ENCODE measurements at places on chromosomes 13 and 19.

DNA sequence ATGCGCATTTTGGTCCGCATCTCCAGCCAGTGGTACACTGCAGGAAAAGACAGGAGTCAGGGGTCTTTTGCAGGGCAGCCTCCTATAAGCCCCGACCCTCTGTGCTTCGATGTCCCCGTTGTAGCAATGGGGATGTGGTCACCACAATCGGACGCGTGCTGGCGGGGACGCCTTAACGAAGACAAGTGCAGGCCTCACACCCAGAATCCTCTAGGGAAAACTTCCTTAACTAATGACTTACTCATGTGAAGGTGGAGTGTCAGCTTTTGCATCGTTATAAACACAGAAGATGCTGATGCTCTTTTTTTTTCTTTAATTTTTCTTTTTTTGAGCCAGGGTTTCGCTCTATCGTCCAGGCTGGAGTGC is 22.1 kb downstream of the VASP start:
- DNase-seq, result no peak

DNA sequence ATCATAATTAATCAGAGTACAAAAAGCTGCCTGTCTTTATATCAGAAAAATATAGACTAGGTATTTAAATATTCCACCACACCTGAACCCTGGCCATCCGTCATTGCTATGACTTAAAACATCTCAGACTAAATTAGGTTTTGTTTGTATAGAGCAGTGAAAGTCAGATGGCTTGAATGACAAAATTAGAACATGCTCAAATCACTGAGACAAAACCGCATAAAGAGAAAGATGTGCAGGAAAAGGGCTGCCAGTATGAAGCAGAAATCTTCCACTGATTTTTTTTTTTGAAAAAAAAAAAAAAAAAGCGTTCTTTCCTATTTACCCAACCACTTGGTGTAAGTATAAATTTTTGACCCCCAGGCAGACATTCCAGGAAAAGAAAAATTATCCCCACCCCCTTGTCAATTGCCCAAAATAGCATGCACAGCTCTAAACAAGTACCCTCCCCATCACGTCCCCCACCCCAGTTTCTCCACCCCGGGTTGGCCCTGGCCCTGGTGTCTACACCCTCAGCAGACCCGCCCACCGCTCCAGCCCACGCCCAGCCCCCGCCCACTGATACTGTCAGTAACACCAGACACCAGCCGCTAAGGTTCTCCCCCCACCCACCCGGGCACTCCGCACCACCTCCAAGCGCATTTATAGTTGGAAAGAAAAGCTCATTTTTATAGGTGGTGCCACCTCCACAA is 118.6 kb downstream of the URI1 start:
- no peak for DNase-seq

- DNase-seq, result no peak
These were observed 41.9 kb upstream of the CYP2A7 start for GRCh38 chr19:40923934-40924391.

DNA sequence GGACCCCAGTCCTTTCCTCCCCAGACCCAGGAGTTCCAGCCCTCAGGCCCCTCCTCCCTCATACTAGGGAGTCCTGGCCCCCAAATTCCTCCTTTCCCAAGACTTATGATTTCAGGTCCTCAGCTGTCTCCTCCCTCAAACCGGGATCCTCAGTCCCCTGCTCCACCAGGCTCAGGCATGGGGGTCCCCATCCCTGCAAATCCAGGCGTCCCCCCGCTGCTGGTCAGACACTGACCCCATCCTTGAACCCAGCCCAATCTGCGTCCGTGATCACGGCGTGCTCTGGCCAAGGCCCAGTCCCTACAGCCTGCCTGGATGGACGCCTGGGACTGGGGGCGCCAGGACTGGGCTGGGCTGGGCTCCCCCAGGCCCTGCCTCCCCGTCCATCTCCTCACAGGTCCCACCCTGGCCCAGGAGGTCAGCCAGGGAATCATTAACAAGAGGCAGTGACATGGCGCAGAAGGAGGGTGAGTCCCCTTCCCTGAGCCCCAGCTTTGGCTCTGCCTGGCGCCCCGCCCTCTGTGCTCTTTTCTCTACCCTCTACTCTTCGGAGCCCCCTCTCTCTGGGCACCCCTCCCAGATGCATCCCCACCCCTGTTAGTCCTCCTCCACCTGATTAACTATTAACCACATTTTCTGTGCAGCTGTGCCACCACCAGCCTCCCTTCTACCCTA is 672 bp downstream of the HPN start:
- no peak for DNase-seq

- DNase-seq, result peak; percentile 83
These were observed 114.9 kb downstream of the RFC3 start for GRCh38 chr13:33932769-33933406.

GRCh38 chr13:37475151-37475550 is 123.4 kb downstream of the POSTN start:
- DNase-seq, result no peak

DNA sequence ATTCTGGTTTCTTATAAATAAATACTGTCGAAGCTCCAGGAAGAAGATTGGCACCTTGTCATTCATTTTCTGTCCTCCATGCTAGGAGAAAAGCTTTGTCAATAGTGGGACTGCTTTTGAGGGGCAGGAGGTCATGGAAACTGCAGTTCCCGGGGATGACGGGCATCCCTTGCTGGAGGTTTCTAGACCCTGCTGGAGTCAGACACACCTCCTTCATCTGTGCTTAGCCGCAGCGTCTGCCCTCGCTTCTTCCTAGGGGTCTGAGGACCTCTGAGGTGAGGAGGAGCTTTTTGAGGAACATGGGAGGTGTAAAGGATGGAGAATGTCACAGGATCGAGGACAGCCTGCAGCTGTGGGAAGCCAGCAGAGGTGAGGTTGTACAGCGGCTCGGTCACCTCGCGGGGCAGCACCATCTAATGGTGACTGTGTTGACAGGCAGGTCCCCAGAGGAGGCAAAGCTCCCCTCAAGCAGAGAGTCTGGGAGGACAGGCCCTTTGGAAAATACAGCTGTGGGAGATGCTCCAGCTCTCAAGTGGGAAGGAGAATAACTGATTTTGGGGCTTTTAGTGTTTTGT is 172.7 kb upstream of the RNF113B start:
- DNase-seq, result no peak
